ENCODE measurements at places on chromosomes 12 and 14.

DNA sequence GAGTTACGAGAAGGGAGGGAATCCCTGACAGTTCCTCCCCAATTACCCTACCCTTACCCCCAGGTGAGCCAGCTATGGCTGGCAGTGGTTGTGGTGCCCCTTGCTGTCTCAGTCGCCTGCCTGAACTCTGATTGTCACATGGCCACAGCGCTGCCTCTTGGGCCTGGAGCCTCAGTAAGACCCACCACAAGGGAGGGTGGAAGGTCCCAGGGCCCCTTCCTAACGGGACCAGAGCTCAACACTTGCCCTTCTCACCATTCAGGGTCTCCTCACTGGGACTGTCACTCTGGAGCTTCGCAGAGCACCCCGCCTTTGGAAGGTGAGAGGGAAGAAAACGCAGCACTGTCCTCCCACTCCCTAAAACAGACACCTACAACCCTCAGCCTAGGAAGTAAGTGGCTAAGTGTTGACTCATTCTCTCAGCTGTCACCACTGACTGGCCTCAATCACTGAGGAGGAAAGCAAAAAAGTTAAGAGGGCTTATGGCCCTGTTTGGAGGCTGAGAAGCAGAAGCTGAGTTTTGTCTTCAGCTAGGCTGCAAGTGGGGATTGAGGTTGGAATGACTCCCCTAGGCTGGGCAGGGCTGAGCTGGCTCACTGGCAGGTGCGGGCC is 1.0 kb downstream of the TMEM253 start:
- DNase-seq, result no peak

DNA sequence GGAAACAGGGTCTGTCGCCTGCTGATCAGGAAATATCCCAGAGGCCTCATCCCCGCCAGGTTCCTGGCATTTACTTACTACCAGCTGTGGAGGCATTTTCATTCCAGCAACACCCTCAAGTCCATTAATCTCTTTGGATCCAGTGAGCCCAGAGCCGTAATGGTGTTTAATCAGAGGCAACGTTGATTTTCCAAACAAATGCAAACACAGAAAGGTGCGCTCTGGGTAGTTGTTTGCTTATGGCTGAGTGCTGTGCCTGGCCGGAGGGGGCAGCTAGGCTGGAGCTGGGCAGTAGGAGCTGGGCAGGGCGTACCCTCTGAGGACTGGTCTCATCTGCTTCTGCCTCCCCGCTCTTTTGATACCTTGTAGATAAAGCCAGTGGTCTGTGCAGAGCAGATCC is 110.6 kb downstream of the ADCK1 start:
- DNase-seq, result no peak

DNA sequence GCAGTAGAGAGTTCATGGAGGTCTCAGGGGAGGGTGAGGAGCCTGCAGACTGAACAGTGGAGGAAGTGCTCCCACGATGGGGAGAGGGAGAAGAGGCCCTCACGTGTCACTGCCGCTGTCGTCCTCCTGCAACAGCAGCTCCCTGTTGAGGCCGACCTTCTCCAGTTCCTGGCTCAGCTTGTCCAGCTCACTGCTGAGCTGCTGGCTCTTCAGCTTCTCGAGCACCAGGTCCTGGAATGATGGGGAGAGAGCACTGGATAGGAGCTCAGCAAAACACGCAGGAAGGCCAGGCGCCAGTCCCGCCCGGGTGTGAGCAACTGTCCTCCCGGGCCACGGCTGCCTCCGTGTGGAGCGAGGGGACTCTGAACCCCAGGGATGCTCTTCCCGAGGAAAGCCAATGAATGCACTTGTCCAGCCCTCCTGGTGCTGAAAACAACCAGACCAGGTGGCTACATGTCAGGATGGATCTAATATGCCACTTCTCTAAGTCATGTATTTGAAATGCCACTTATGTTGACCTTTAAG is 65.3 kb upstream of the GPR68 start:
- no peak for DNase-seq

DNA sequence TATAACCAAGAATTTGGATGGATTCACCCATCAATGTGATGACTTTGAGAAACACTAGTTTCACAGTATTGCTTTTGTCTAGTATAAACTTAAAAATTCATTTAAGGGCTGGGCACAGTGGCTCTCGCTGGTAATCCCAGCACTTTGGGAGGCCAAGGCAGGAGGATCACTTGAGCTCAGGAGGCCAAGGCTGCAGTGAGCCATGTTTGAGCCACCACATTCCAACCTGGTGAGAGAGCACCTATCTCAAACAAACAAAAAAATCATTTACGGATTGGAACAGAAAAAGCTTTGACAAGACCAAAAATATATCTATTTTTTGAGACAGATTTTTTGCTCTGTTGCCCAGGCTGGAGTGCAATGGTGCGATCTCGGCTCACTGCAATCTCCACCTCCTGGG is 27.5 kb downstream of the GNS start:
- no peak for DNase-seq

DNA sequence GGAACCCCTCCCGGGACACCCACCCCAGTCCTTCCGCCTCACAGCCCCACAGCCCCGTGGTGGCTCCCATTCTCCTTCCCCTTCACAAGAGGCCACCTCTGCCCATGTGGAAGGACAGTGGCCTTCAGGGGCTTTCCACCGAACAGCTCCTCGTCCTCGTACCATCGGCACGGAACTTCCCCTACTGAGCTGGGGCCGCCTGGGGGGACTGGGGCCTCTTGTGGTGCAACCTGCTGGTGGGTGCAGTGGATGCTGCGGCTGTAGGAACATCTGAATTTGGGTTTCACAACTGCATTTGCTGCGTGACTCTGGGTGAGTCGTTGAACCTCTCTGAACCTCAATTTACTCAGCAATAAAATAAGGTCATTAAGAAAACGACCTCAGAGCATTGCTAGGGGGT is 50.9 kb downstream of the RFLNA start:
- DNase-seq, result peak; percentile 82

DNA sequence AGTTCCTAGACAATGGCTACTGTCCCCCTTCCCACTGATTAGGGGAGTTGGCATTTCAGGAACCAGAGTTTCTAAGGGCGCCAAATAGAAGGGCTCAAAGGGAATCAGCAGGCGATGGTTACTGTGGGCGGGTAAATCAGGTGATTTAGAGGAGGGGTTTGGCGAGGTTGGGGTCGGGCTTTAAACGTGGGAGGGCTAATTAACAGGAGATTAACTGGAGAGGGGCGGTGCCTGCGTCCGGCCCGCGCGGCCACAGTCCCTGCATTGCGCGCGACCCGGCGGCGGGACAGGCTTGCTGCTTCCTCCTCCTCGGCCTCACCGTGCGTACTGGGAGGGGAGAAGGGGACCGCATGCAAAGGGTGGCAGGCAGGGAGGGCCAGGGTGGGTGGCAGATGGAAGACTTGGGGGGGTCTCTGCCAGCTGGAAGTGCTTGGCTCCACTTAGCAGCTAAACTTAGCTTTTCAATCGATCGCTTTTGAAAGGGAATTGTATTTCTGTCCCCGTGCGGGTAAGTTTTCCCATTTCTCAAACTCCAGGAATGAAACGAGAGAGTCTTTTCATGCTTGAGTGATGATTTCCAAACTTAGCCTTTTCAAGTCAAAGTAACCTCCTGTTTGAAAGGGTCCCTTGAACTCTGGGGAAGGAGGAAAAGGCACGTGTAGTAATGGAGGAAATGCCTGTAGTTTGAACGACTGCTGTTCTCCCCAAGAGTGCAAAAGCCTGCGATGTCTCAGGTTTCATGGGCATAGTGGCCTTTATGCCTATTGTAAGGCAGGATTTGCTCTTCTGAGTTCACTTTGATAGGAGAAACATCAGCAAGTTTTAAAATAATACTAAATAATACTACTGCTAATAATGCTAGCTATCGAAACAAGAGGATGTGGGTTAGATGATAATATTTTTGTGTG is at the start of gene MGST1:
MGST1 (plus strand) TSS at position 255 of the 908 bp plus-strand sequence. CDS start 6,608 bp downstream, outside the sequence.
- peak; percentile 41 for DNase-seq

DNA sequence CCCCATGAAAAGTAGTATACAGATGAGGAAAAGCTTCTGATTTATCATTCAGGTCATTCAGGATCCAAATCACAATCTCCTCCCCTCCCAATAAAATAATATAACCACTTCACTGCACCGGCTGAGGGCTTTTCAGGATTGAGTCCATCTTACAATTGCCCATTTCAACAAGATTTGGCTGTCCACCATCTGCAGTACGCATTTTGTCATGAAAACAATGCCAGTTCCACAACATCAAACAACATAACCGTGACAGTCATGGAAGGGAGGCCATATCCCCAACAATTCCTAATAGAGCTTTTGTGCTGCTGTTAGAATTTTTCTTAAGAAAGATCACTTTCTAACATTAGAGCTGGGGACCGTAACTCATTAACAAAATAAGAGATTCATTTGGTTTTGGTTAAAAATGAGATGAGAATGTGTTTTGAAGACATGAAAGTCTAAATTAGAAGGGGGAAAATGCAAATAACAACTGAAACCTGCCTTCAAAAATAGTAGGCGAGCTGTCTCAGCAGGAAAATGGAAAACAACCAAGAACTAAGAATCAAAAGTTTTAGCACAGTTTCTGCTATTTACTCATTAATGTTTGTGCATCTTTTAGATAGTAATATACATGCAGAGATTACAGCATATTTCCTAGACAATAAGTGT is 38.3 kb upstream of the TMTC2 start:
- no peak for DNase-seq

- no peak for DNase-seq
Observed at GRCh38 chr12:100058482-100059029, 73.8 kb upstream of the ANKS1B start.

DNA sequence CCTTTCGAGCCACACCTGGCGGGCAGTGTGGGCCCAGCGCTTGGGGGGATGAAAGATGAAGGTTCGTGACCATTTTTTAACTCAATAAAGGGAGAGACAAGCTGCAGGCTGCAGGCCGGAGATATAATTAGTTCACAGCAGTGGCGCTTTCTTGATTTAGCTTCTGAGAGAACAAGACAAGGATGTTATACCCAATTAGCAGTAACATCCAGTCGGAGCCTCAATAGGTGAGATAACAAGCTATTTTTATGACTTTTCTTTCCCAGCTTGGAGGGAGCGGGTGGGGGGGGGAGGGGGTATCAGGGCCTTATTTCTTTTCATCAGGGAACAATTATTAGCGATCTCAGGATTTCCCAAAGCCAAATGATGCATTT is 9.1 kb downstream of the FAM222A start:
- no peak for DNase-seq

DNA sequence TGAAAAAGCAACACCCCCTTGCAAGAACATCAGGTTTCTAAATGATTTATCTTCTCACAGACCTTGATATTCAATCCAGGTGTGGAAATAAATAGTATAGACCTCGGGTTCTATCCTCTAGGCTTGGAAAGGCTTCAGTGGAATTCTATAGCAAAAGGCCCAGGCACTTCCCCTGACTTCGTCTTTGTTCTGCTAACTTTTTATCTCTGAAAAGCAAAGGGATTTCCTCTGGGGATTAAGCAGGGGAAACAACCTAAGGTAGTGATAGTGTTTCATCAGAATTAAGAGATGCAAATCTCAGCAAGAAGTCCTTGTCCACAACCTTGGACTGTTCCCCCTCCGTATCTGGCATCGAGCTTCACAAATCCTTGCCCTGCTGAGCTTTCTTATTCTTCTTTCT is 59.5 kb upstream of the DUSP6 start:
- DNase-seq, result no peak

DNA sequence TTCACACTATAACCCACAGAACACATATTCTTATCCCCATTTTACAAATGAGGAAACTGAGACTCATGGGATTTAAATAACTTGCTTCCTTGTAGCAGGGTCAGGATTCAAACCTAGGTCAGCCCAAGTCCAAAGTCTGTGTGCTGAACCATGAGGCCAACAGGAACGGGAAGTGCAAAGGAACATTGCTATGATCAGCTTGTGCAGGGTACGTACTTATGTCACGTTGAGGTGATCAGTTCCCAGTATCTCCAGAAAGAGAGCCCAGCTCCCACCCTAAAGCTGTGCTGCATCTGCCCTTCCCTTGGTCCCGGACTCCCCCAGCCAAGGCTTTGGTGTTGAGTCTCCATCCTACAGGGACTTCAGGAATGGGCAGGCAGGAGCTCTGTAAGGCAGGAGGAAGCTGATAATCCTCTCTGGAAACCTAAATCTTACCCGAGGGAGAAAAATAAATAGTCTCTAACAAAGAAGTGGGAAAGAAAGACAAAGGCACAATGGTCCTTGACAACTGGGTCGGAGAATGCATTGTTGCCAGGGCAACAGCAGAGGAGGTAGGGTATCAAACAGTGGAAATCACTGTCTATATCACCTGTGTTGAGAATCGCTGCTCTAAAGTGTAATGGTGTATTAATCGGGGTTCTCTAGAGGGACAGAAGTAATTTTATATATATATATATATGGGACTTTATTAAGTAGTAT is 82.5 kb upstream of the FICD start:
- DNase-seq, result no peak

DNA sequence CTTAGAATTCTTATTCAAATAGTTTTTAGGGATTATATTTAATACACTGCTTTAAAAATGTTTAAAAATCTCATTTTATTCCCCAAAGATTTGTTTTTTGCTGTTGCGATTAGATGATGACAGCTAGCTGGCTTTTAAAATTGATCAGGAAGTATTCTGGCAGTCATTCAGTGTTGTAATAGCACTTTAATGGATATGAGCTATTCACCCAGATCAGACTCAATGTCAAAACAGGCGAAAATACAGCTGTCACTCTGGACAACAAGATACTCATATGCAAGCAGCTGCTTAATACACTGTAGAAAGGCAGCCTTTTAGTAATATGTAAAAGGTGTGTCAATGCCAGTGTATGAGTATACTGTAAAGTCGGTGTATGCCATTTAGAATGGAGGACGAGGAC is 91.7 kb downstream of the NPAS3 start:
- DNase-seq, result no peak

DNA sequence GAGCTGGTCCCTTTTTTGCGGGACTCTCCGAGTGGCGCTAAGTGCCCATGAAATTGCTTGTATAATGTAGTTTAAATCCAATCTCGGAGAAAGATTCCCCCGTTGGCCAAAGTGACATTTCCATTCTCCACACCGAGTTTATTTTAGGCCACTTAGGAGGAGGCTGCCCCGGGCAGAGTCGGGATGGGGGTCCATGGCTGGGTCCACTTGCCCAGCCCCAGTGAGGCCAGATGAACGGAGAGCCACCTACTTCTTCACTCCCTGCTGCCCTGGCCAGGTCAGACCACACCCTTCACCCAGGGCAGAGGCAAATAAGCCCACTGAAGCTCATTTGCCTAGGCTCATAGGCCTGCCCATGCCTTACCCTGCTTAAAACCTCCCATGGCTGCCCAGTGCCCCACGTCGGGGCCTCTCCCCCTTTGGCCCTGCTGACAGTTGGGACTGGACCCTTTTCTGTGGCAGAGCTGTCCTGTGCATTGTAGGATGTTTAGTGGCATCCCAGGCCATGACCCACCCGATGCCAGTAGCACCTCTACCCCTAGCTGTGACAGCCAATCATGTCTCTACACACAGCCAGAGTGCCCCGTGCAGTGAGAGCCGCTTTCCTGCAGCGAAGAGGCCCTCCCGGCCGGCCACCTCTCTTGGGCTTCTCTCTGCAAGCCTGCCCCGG is 51.3 kb downstream of the FAM222A start:
- no peak for DNase-seq

- DNase-seq, result no peak
Observed at GRCh38 chr12:87413784-87414183, 615.4 kb downstream of the C12orf50 start.

- DNase-seq, result peak; percentile 70
Observed at GRCh38 chr12:54882079-54882478, 27.8 kb downstream of the MUCL1 start.

- DNase-seq, result no peak
Observed at GRCh38 chr12:123250471-123251383, 17.5 kb downstream of the MTRFR start.

All from inflammatory macrophage treated with lipopolysaccharide for 1 hour (primary cell).